ENCODE measurements at places on chromosomes 2 and 18.

- no peak for DNase-seq
Observed at GRCh38 chr2:120939595-120940318, 204.1 kb downstream of the GLI2 start.

- no peak for DNase-seq
Observed at GRCh38 chr2:151665959-151666358, 68.3 kb downstream of the NEB start.

DNA sequence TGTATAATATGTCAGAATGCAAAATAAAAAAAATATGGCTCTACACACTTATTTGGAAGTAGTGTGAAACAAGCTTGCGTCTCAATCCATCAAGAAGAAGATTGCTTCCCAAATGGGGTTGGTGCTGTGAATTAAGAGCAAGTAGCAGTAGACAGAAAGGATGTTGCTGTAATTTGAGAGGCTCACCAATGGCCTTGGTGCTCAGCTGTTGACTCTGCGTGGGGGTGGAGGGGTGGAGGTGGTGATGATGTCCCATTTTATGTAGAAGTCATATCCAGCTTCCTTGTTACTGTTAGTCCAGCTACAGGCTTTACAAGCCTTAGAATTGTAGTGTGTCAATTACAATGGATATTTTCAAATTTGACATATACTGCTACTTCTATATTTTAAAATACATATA, 223.4 kb upstream of the RND3 start:
- no peak for DNase-seq

GRCh38 chr2:23615216-23616020, 230.4 kb downstream of the KLHL29 start:
- DNase-seq, result no peak

DNA sequence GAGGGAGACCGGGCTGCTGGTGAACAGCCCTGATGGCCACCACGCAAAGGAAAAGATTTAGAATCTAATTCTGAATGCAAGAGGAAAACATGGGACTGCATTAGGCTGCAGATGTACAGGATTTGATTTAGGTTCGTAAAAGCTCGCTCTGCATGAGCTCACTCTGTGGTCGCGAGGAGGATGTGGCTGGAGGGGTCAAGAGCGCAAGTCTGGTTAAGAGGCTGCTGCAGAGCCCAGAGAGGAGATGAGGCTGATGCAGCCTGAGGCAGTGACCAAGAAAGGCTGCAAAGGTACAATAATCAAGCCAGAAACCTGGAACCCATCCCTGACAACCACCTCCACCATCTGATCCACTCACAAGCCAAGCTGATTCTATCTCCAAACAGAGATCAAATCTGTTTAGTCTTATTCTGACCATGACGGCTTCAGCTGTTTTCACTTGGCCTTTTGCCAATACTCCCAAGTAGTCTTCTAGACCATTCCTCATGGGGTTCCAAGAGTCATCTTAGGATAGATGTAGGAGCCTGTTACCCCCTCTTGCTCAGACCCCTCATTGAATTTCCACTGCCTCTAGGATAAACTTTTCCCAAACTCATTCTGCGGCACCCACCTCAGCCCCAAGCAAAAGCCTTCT, 58.9 kb upstream of the ARL4C start:
- DNase-seq, result no peak

DNA sequence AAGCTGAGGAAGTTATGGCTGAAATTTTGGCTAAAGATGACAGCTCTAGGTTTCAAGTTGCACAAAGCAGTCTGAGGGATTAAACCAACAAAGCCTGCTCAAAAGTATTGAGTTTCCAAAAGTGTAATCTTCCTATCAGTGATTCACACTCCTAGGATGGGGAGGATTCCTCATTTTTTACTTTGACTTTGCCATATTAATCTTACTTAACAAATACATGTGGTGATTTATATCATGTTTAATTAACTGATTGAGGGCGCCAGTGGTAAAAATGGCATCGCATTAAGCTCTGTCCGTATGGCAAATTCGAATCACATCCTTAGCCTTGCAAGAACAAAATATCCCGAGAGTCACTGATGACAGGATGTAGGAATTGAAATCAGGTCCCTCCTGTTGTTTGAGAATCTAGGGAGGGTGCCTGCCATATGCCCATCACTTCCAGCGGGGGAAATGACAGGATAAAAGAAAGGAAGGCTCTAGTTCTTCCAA, 78.1 kb upstream of the ETAA1 start:
- no peak for DNase-seq

- DNase-seq, result no peak
Observed at GRCh38 chr2:3180082-3180908, 197.3 kb downstream of the EIPR1 start.

DNA sequence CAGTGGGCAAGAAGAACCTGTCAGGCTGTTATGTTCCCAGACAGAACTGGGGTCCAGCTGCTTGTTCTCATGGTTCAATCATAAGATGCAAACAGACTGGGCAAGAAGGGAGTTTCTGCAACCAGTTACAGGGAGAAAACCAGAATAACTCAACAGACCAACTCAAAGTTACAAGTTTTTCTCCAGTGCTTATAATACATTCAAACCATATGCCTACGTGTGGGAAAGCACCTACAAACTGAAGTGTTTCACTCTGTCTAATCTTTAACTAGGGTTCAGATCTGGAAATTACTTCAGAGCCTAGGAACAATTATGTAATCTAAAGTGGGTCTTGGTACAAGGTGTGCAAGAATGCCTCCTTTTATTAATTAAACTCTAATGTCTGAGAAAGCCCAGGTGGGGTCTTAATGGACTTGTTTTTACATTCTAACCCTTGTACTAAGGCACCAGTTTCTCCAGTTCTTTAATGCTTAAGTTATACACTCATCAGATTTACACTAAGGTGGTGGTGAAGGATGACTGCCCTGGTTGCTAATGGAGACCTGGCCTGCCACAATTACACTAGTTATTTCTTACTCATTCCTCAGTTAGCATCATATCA, 951.9 kb downstream of the TSN start:
- DNase-seq, result no peak

- peak; percentile 19 for DNase-seq
Observed at GRCh38 chr18:2846636-2847316, at the start of gene EMILIN2. Gene EMILIN2, plus strand, starts transcription at chr18:2847006. Its CDS starts 183 bp downstream, at chr18:2847189.

- peak; percentile 5 for DNase-seq
Observed at GRCh38 chr2:221455214-221455613, 116.9 kb downstream of the EPHA4 start.

DNA sequence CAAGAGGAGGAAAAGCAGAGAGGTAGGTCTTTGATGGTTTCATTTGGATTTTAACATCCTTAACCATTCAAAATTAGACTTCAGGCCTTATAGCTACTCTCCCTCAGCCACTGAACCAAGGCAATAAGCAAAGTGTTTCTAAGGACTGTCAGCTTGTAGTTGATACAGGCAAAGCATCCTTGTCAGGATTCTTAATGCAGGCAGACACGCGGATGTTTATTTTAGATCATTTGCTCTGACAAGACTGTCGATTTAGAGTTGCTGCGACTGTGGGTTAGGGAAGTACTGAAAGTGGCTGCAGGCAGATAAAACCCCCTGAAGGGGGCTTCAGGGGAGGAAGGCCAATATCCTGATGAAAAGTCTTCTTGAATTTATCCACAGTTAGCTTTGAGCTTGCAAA, 46.6 kb downstream of the CDH20 start:
- no peak for DNase-seq

DNA sequence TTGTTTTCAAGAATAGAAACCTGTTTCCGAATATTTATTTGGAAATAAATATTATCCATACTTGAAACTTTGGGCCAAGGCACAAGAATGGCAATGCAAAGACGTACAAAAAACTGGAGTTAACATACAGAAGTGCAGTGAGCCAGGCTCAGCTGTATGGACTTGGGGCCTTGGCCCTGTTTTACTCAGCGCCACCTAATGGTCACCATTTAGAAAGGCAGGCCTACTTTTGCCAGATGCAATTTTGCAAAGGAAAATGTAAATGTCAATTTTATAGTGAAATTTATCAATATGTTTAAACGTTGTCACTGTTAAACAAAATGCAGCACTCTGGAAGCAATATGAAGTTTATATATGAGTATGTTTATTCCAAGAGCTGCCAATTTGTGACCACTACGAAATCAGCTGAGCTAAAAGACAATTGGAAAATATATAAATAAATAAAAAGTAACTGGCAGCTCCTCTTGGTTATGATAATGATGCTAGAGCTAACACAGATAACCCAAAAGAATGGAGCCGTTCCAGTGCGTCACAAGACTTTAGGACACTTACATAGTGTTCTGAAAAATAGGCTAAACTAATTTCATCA, 155.0 kb downstream of the ARHGAP15 start:
- peak; percentile 34 for DNase-seq

- DNase-seq, result no peak
Observed at GRCh38 chr2:241129086-241129871, 20.0 kb downstream of the PASK start.

GRCh38 chr18:24534737-24535136, 74.3 kb downstream of the HRH4 start:
- no peak for DNase-seq

DNA sequence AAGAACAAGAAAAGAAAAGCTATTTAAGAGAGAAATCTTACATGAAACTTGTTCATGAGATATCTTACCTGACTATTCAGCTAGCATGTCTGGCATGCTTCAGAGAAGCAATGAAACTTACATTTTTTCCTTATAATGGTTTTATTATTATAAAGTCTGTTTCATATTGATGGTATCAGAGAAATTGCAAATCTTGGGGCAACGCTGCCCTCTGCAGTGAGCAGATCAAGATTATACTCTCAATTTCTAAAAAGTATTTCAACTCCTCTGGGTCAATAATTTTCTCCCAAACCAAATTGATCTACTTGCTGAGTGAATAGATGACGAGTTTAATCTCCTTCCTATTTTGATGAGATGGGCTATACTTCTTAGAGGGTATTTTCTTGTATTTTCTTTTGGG, 235.6 kb downstream of the NUP35 start:
- no peak for DNase-seq

GRCh38 chr2:98027538-98027937, 31.8 kb upstream of the TMEM131 start:
- no peak for DNase-seq

GRCh38 chr2:38486213-38487026, 109.3 kb upstream of the ATL2 start:
- no peak for DNase-seq

GRCh38 chr18:30139631-30140287, 902.8 kb downstream of the DSC3 start:
- DNase-seq, result no peak

- no peak for DNase-seq
Observed at GRCh38 chr2:8154270-8154669, 527.6 kb upstream of the ID2 start.

GRCh38 chr18:36179562-36180355, 7.5 kb upstream of the MOCOS start:
- no peak for DNase-seq

GRCh38 chr2:176483476-176483875, 214.2 kb downstream of the MTX2 start:
- DNase-seq, result no peak

GRCh38 chr2:220278022-220278421, 650.6 kb downstream of the SLC4A3 start:
- DNase-seq, result no peak

GRCh38 chr2:24409700-24410556, 49.6 kb upstream of the ITSN2 start:
- DNase-seq, result peak; percentile 73

DNA sequence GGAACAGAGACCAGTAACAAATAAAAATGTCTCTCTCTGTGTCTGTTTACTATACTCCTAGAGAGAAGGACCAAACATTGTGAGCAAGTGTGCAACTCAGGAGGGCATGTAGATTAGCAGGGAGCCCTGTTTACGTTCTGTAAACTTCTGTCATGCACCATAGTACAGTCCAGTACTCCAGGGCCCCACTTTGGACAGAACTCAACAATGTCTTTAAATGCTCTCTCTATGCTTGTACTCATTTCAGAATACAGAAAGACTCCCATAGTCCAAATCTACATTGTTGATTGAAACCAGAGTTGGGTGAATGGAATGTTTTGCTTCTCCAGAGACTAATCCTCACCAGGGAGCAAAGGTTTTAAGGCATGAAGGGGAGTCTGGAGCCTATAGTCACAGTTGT, 934.8 kb downstream of the NRXN1 start:
- no peak for DNase-seq

DNA sequence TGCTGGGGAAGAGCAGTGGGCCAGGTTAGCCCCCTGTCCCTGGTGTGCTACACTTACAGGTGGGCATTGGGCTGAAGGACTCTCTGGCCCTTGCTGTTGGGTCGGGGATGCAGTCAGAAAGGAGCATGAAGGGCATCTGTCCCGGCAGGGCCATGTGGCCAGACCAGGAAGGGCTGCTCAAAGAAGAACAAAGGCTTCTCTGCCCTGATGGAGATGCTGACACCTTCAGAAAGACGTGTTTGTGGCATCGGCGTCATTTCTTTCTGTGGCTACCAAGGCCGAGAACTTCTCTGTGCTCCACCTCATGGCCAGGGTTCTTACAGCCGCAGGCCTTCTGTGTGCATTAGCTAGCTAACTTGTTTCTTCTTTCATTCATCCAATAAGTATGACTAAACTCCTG, 239.1 kb downstream of the FAM210A start:
- no peak for DNase-seq

DNA sequence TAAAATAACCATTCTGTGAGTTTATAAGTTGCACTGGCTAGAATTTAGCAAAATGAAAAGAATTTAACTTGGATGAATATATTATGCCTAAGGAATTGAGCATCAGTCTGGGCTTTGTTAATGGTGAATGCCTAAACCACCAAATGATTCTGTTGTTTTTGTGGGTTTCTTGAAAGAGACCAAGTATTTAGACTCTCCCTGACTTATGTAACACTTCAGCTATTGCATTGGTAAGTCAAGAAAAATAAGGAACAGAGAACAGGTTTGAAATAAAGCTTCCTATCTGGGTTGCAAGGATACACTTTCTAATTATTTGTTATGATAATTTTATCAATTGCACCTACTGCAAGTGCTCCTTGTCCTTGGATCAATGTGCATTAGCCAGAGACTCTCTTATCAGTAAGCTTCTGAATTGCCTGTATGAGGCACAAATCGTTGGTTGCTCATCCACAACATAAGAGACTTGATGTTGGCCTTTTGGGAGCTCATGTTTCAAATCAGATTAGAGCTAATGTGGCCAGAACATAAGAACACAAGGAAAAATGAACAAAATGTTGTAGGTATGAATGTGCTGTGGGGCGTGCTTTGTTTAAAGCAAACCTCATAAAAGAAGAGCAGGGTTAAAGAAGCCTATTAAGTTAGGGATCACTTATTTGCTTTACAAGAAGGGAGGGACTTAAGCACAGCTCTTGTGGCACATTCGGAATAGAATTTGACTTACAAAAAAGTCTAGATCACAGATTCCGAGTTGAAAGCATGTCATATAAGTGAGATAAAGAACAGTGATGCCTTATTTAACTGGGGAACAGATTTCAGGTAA, 37.2 kb downstream of the PRKCE start:
- DNase-seq, result peak; percentile 15

DNA sequence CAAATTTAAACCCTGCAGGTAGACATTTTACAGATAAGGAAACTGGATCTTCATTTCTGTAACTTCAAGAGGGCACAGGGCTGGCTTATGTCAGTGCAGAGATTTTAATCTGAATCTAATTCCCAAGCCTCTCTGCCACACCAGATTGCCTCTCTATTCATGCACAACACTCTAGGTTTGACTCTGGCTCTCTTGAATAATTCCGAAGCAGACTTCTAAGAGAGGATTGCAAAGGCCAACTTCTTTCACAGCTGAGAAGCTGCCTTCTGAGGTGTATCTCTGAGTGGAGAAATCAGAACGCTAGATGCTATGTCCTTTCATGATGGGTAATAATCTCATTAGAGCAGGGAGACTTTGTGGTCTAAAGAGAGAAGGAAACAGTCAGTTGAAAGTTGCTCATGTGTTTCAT, 20.1 kb upstream of the MGAT5 start:
- no peak for DNase-seq

GRCh38 chr2:58194458-58194857, 46.7 kb downstream of the FANCL start:
- no peak for DNase-seq

Data from LoVo (cell line).